ENCODE measurements at places on chromosomes 2 and 18.

DNA sequence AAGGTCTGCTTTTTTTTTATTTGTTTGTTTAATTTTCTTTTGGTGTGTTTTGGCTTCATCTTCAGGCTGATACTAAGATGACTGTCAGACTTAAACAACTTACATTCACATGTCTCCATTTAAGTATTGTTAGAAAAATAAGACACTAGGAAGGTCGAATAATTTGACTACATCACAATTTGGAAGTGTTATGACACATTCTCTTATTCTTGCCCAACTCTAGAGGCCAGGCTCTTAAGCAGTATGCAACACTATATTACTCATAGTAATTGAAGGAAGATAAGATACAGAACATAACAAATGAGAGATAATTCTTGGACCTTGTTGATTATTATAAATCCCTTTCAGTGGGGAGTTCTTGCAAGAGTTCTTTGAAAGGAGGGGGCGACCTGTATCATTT, 295.3 kb upstream of the COL3A1 start:
- no peak for DNase-seq

DNA sequence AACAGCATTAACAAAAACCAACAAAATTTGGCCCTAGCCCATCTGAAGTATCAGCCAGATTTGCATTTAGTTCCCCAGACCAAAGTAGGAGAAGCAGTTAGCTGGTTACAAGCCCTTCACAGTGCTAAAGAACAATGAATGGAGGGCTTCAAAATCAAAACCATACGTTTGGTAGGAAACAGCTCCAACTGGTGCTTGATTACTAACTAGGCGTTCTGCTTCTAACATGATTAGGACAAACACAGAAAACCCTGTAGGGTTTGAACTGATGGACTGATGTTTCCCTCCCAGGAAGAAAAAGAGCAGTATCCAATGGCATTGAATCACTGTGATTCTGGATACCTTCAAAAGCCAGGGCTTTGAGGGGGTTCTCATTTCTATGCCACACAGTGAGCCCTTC, 20.5 kb upstream of the STAT4 start:
- DNase-seq, result no peak

GRCh38 chr2:168432100-168432499, 24.0 kb upstream of the CERS6 start:
- DNase-seq, result no peak

DNA sequence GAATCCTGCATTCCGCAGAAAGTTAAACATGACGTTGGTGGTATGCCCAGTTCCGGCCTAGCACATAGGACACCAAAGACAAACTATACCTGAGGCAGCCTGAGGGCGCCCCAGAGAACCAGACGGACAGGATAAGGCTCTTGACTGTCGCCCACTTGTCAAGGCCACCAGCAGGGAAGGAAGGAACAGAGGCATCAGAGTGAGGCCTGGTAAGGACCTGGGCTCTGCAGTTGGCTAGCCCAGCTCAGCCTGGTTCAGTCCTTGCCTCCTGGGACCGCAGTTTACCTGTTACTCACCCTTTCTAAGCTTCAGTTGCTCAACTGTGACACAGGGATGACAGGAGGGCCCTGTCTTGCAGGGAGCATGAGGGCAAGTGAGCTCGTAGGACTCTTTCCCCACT, 82.1 kb downstream of the ACTR2 start:
- no peak for DNase-seq

- no peak for DNase-seq
Measured at GRCh38 chr2:112839407-112840067, 3.0 kb upstream of the IL1B start.

DNA sequence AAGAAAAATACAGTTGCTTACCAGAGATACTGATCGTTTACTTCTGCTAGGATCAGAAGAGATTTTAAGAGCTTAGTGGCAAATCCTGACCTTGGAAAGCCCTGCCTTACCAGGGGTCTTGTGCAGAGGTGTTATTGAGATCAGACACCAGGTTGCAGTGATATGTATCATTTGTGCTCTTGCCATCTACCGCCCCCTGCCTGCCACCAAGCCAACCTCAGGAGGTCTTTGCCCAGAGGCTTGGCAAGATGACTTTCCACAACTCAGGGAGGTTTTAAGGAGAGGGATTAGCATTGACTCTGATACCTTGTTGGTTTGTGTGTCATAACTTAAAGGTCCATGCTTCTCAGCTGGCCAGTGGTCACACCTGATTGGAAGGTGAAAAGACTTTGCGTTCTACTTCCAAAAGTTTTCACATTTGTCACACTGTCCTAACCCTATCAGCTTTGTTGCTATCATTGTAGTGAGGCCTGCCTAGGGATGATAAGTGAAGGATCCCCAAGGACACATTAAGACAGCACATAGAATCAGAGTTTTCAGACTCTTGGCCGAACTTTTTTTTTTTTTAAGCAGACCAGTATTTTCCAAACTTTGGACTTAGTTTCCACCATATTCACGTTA, 46.2 kb upstream of the MGAT5 start:
- no peak for DNase-seq

GRCh38 chr2:221178139-221178538, 394.0 kb downstream of the EPHA4 start:
- no peak for DNase-seq

DNA sequence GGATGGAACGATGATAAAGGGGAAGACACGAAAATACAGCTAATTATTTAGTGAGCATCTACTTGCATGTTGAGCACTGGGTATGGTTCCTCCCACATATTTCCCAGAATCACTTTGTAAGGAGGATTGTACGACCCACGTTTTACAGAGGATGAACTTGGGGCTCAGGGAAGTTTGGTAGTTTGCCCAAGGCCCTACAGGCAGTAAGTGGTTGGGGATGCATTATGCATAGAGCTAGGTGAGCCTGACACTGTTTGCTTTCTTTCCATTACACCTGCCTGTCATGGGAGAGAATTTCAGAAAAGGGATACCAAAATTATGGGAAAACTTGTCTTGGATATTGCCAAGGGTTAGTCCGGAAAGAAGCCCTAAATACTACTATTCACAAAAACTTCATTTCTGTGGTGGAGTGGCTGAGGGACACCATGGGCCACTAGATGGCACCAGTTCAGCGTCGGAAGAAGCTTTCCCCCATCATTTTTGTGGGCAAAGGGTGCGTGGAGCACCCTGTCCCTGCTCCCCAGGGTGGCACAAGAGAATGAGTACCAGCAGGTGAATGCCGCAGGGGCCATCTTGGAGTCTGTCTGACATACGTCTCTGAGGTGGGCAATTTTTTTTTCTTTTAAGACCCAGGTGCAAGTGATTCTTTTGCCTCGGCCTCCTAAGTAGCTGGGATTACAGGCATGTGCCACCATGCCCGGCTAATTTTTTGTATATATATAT, 23.5 kb upstream of the C18orf32 start:
- DNase-seq, result peak; percentile 13

GRCh38 chr2:46487667-46488335, 8.4 kb downstream of the TMEM247 start:
- no peak for DNase-seq

- no peak for DNase-seq
Measured at GRCh38 chr2:167181134-167181533, 292.9 kb downstream of the XIRP2 start.

- DNase-seq, result no peak
Measured at GRCh38 chr18:11500153-11501122, 109.0 kb upstream of the SLC35G4 start.

DNA sequence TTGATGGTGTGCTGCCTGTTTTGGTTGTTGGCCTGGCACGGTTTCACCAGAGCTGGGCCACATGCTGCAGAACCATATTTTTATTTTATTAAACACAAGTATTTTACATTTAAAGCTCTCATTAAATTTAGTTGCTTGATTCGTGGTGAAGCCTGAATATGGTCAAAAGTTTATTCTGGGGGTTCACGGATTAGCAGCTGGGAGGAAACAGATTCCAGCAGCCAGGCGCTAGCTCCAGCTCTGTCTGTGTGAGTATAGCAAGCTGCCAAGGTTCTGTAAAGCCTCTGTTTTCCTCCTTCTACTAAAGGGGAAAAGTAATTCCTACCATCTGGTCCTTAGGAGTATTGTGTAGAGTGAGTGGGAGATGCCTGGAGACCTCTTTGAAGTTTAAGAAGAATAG, 22.5 kb downstream of the GATA6 start:
- no peak for DNase-seq
